Suprapubic skin (tissue), 4 donors: ENCODE measurements at places on chromosomes 3 and 15.

DNA sequence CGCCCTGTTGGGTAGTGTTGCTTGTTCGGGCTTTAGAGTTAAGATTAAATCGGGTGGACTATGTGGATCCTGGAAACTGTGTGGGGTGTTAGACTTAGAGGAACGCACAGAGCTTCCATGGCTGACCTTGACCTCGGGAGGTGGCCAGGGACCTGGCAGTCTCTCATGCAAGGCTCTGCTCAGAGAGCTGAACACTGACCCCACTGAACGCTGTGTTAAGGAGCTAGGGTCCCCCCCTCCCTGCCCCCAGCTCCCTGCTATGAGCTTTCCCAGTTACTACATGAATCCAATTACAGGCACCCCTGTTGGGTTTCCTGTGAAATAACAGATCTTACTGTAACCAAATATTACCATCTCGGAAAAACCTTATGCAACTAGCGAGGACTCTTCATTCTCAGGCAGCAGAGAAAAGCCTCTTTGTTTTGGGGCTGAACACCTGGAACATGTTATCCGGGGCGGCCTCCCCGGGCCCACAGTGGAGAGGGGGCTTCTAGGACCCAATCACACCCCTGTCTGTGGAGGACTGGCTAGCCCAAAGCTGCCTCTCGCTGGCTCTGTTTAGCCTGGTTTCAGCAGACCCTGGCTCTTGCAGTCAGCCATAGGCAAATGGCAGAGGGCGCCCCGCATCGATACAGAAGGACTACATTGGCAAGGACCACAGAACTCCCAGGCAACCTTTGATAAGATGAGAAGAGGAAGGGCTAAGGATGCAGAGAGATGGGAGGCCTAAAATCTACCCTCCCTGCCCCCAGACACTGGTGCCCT, 25.8 kb upstream of the ALDH1A3 start:
- no peak overlapping the region for H3K27ac ChIP-seq
- H3K27me3 ChIP-seq = peaks cover 3% of the 10 kb centered on the region
- H3K4me3 ChIP-seq = no peak overlapping the region
- no peak for DNase-seq

DNA sequence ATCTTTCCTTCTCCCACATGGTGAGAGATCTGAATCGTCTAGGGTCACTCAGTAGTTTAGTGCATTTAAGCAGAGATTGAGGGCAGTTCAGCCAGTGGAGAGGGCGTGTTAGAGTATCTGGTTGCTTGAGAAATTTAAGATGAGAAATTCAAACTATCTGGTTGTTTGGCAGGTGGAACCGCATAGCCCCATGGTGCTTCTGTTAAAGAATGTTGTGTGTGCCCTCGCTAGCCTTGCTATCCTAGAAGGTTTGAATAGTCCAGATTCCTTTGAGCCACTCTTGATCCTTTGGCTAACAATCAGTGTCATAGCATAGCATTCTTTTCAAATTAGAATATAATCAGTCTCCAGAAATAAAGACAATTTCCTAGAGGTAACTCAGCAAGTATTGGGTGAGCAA, 32.1 kb downstream of the ABHD17C start:
- no peaks in the 10 kb centered on the region for H3K4me1 ChIP-seq
- no peaks in the 10 kb centered on the region for H3K27me3 ChIP-seq
- no peak for DNase-seq
- H3K4me3 ChIP-seq = no peak overlapping the region

- no peaks in the 10 kb centered on the region for H3K27me3 ChIP-seq
- no peak overlapping the region for H3K4me3 ChIP-seq
- H3K36me3 ChIP-seq = no peaks in the 10 kb centered on the region
- H3K4me1 ChIP-seq = no peaks in the 10 kb centered on the region
- no peak overlapping the region for H3K27ac ChIP-seq
These were observed 87.3 kb downstream of the TFG start for GRCh38 chr3:100796556-100796955.

- no peaks in the 10 kb centered on the region for H3K27me3 ChIP-seq
- peaks cover 21% of the 10 kb centered on the region for H3K4me1 ChIP-seq
- no peak overlapping the region for H3K4me3 ChIP-seq
- no peaks in the 10 kb centered on the region for H3K36me3 ChIP-seq
These were observed 74.8 kb downstream of the AQP9 start for GRCh38 chr15:58212909-58213526.

DNA sequence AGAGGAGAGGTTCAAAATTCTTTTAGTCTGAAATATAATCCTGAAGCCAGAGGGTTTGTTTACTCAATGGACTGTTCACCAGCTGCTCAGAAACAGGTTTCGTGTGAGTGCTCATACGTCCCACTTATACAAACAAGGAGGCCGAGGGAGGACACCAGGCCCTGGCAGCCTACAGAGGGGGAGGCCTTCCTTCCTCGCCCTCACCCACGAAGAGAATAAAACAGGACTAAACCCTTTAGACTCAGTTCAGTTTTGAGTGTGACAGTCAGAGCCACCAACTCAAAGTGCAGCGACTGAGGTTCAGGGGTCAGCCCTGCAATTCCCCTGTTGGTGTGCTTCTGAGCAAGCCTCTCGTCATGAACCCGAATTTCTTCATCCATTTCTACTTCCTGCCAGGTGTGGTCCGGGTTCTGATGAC, 17.3 kb downstream of the FAM174B start:
- H3K36me3 ChIP-seq = no peaks in the 10 kb centered on the region
- peaks cover 4% of the 10 kb centered on the region for H3K4me1 ChIP-seq
- peak overlapping the region; percentile 44 for H3K27ac ChIP-seq

GRCh38 chr15:23074684-23075083, 35.3 kb upstream of the TUBGCP5 start:
- no peak overlapping the region for H3K27ac ChIP-seq
- H3K4me1 ChIP-seq = peaks cover 8% of the 10 kb centered on the region
- no peaks in the 10 kb centered on the region for H3K27me3 ChIP-seq
